ENCODE measurements at places on chromosomes 5 and 9.

DNA sequence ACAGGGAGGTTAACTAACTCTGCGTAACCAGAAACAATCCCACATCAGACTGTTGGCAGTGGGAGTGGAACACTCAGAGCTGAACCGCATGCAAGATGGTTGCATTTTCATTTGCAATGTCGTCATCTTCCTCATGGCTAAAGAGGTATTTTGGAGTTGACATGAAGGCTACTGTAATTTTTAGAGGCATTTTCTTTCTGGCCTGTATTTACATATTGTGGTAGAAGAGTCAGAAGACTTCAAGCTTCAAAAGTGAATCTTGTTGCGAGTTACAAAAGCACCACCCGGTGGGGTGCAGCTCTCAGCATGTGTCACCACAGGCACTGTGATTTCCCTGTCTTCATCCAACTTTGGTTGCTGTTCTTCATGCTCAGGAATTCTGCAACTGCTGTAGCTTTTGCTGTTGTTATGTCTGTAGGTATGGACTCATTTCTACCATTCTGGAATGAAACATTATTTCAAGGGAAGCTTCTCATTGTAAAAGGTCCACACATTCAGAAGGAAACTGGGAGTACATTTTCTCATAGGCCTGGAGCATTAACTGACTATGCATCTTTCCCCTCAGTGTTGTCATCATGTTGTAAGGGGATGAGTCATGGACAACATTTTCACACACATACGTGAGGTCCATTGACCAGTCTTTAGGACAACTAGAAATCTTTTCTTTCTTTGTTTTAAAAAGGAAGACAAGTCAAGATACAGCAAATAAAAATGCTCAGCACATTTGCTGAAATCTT is 35.4 kb upstream of the GDNF start:
- DNase-seq: peak; percentile 80

GRCh38 chr5:65395526-65396155 is 86.1 kb downstream of the ADAMTS6 start:
- DNase-seq: no peak

- no peak for DNase-seq
These were observed 74.7 kb downstream of the FCHO2 start for GRCh38 chr5:73030531-73030930.

DNA sequence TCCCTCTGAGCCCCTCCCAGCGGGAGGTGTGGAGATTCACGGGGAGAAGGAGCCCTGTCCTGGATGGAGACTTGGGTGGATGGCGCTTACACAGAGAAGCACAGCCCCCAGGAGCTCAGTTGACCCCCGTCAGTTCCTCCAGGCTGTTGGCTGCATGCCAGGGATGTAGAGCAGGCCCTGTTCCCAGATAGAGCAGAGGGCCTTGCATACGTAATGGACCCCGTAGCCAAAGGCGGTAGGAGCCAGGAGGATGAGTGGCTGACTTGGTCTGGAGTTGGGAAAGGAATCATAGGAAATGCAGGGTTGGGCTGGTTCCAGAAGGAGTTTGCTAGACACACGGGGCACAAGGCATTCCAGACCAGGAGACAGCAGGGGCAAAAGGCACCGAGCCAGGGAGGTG is 2.5 kb downstream of the PMPCA start:
- no peak for DNase-seq

GRCh38 chr5:134509308-134510040 is 16.0 kb upstream of the JADE2 start:
- no peak for DNase-seq

- DNase-seq: no peak
These were observed 21.0 kb upstream of the TAF11L2 start for GRCh38 chr5:17477043-17477442.

- no peak for DNase-seq
These were observed 4.0 kb upstream of the PSAT1 start for GRCh38 chr9:78292716-78293497.

GRCh38 chr9:126377536-126377935 is 50.9 kb downstream of the MVB12B start:
- no peak for DNase-seq

DNA sequence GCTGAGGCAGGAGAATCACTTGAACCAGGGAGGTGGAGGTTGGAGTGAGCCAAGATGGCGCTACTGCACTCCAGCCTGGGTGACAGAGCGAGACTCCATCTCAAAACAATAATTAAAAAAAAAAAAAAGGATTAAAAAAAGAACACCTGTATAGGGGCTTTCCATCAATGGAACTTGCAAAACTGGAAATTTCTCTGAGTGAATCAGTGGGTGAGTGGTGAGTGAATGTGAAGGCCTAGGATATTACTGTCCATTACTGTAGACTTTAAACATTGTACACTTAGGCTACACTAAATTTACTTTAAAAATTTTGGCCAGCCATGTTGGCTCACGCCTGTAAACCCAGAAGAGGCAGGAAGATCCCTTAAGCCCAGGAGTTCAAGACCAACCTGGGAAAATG is 5.7 kb upstream of the RARS1 start:
- no peak for DNase-seq

DNA sequence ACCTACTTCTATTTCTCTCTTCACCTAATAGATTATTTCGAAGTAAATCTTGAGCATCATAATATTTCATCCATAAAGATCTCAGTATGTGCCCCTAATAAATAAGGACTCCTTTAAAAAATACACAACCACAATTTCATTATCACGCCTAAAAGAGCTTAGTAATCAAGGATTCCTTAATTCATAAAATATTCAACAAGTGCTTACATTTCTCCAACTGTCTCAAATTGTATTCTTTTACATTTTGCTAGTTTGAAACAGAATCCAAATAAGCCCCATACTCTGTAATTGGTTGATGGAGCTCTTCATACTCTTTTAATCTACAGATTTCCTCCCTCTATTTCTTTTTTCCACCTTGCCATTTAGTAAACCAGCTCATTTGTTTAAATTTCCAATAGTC is 317.6 kb downstream of the NDUFS4 start:
- DNase-seq: no peak

DNA sequence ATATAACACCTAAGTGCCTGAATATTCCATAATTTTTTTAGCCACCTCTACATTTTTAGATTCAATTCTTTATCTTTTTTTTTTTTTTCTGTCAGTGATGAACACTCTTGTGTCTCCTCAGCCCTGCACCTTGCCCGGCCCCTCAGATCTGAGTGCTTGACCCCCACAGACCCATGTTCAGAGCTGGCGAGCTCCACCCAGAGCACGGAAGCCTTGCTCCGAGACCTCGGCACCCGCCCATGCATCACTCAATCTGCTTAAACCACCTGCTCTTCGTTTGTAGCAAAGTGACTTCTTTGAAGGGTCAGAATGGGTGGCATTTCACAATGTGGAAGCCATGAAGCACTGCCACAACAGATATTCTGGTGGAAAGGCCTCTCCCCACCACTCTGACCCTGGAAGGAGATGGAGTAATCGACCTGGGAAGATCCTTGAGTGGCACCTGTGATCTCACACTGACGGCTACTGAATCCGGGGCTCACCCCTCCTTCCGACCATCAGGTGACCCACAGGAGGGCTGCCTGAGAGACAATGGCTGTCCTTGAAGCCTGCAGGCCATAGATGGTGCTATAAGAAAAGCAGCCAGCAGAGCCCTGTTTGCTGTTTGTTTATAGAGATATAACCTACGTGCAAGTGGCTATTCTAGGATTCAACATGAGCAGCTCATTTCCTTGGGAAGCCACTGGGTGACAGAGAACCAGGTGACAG is 261.1 kb upstream of the IRX4 start:
- DNase-seq: no peak

DNA sequence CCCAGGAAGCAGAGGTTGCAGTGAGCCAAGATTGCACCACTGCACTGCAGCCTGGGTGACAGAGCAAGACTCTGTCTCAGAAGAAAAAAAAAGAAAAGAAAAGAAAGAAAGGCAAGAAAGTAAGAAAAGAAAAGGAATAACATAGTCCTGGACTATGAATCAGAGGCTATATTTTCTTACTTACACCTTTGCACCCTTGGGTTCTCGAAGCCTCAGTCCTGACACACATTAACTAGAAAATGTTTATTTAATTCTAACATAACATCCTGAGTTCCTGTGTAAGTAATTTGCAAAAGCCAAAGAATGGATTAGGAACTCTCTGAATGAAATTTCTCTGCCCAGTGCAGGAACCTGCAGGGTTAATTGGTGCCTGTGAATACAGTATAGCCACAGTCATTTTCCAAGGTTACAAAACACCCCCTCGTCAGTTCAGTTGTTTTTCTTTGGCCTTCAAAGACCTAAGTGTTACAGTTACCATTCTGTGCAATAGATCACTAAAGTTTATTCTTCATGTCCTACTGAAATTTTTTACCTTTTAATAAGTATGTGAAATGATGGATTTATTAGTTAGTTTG is 147.6 kb downstream of the SV2C start:
- DNase-seq: no peak

DNA sequence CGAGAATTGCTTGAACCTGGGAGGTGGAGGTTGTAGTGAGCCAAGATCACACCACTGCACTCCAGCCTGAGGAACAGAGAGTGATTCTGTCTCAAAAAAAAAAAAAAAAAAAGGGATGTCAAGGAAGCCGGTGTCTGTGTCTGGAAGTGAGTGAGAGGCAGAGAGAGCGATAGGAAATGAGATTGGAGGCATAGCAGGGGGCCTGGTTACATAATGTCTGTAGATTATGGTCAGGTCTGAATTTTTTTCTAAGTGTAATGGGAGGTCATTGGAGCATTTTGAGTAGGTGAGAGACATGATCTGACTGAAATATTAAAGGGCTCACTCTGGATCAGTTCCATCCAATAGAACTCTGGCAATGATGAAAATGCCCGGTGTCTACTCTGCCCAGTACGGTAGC is 40.4 kb upstream of the CTNNA1 start:
- DNase-seq: no peak

GRCh38 chr5:122306461-122306860 is 5.6 kb upstream of the SNCAIP start:
- no peak for DNase-seq

DNA sequence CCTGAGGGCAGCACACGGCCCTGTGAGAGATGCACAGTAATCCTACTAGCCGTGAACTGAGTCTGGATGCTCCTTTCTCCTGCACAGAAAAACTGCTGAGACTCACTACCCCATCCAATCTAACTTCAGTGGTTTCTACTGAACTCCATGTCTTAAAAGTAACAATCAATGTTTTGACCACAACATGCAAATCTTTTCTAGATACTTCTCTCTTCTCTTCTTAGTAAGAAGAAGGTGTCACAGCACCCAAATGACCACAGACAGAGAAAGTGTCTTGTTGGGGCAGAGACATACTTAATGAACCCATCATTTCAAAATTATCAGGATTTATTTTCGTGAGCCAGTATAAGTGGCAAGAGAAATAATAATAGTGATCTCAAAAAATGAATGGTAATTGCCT is 285.8 kb upstream of the MEF2C start:
- DNase-seq: no peak

DNA sequence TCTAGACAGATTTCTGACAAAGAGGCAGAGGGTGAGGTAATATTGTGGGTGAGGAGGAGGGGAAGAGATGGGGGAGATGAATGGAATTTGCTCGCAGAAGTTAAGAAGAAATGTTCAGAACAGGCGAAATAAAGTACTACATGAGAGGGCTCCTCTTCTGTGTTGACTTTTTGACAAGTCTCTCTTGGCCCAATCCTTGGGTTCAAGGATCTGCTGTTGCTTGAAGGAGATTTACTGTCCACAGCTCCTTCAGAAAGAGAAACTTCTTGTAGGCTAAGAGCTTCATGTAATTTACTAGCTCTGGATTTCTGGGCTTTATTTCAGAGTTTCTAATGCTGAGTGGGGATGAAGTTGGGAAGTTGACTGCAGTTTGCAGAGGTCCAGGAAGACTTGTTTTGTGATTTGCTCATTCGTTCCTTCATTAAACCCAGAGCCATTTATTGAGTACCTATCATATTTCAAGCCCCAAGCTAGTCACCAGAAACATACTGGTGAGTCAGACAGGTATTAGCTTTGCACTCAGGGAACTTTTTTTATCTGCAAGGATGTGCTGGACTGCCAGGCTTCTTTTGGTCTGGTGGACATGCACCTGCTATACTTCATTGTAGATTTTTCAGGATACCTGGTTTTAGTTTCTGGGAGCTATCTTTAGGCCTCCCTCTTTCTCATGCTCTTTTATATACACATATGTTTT is 402.9 kb upstream of the CLINT1 start:
- DNase-seq: no peak

DNA sequence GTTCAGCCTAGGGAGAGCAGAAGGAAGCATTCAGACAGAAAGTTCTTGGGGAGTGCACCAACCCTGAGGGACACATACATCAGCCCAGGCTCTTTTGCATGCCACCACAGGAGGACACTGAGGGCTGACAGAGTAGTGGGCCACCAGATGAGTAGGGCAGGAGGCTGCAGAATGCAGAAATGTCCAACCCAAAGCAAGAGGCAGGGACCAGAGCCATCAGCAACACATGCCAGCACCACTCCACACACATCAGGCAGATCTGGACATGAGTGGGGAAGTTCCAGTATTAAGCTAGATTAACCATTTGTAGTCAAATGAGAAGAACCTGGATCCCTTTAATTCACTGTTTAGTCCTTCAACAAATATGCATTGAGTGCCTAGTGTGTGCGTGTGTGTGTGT is 35.7 kb upstream of the OTULINL start:
- no peak for DNase-seq

- no peak for DNase-seq
These were observed 20.5 kb downstream of the PTGES2 start for GRCh38 chr9:128106940-128107467.

DNA sequence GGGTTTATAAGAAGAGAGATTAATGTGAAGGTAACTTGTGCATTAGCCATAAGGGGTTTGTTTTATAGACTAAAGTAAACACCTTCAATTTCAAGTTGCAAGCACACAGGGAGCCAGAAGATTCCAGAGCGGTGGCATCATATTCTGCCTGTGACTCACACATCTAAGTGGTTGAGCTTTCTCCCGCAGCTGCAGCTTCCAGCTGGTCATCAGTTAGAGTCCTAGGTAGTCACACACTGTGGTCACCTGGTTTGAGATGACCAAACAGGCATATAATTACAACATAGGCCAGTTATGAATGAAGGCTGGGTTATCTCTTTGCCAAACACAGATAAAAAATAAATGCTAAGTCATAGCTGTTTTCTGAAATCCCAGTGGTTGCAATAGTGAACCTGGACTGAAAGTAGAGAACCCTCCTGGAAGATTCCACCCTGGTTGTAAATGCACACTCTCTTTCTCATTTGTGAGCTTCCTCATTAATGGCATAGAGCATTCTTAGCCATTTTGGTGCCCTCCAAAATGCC is 171.3 kb downstream of the GDNF start:
- DNase-seq: peak; percentile 90

- no peak for DNase-seq
These were observed 122.8 kb downstream of the ADAMTS2 start for GRCh38 chr5:179222246-179223017.

DNA sequence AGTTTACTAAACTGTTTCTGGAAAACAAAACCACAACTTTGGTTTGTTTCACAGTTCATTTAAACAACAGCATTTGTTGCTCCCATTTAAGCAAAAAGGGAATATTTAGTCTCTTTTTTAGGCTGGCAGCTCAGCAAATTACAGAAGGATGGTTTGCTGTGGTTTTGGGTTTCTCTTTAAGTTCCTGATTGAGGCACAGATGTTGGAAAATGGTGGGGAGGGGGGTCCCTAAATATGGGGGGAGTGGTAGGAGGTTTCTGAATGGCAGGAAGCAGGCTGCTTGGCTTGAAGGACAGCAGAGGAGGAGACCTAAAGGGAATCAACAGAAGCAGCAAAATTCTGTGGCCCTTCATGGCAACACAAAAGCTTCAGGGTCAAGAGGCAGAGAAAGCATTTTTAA is 263.4 kb downstream of the ZSWIM6 start:
- DNase-seq: no peak

GRCh38 chr5:14728459-14728938 is 64.0 kb downstream of the OTULIN start:
- DNase-seq: no peak
